NCI-H1105 treated with DMSO at 0.1 percent for 48 hours (cell line): ENCODE measurements at places on chromosomes 13 and 19.
A peak's percentile ranks its signal among the peaks of the same experiment; 100 is the strongest.

- DNase-seq = no peak
These were observed 5.8 kb upstream of the MKNK2 start for GRCh38 chr19:2056837-2057192.

DNA sequence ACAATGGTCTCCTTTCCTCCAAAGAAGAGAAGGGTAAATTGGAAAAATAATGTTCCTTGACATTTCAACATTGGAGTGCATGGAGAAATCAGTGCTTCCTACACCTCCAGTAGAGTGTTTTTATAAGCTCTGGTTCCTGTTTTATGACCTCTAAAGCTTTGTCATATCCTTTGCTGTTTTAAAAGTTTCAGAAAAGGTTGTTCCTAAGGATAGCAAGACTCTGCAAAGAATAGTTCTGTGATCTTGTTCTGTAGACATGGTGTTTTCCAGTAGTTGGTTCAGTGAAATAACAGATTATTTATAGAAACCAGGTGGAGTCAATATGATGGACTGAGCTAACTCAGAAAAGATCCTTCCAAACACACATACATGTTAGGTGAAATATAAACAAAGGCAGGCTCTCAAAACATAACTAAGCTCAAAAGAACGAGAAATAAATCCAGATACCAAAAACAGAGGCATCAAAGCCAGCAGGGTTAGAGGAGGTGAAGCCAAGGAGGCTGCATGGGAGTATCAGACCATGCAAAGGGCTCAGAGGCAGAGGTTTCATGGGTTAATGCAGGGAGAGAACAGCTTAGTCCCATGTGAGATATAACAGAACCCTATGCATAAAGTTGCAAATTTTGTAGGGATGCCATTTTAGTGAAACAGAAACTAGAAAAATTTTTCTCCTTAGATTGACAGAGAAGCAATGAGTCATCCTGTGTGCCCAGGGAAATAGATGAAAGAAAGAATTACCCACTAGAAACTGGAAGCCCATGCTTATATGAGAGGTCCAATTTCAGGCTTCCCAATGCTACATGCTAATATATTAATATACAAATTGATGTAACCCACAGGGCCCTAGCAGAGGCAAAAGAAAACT, 44.3 kb downstream of the SHISA2 start:
- no peak for DNase-seq

GRCh38 chr13:101706651-101707050, 254.2 kb downstream of the ITGBL1 start:
- no peak for DNase-seq

DNA sequence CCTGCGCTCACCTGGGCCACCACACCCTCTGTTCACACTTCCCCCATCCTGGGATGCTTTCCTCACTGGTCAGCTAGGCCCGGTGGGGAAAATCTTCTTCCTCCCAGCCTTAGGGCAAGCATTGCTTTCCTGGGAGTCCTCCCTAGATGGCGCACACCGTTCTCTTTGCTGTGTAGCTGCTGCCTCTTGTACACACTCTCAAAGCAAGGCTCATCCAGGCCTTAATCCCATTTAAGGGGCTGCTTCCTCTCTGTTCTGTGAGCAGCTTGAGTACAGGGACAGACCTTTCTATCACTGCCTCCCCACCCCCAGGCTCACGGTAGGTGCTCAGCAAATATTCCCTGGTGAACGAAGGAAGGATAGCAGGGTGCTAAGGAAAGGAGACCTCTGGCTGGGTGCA, 11.1 kb downstream of the SLC7A10 start:
- DNase-seq = no peak

DNA sequence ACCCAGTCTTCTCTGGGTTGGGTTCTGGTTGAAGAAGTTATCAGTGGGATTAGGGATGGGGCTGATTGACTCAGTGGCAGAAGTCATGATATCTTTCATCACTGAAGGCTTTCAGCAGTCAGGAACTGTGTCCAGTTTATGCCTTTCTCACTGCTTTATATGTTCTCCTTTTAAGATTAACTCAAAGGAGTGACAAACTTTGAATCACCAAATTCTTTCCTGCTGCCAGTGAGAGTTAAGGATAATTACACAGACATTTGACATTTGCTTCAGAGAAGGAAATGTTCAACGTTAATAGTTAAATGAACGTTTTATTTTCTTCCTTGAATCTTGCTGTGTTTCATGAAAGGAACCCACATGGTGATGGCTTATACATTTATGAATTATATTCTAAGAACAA, 41.0 kb upstream of the CNMD start:
- no peak for DNase-seq

GRCh38 chr13:73981595-73981994, 152.6 kb downstream of the KLF12 start:
- DNase-seq = no peak

DNA sequence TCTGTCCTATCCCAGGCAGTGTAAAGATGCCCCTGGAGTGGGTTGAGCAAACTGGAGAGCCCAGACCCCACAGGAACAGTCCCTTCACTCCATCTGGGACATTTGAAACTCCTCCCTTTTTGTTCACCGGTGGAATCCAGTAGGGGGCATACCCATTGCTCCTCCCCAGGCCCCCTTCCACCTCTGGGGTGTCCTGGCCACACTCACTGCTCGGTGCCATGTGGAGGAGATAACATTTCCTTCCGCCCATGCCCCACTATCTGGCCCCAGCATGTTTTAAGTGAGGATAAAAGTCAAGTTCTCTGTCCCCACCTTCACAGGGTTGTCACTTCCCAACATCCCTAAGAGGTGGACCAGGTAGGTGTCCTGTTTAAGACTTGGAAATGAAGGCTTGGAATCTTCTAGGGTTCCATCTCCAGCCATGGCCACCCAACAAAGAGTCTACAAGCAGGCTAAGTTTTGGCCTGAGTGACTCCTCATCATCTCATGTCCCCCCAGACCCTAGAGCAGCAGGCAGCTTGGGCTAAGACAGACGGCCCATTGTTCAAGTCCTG, 9.3 kb downstream of the ZNF526 start:
- no peak for DNase-seq

- peak; percentile 14 for DNase-seq
These were observed 69.6 kb downstream of the ARHGEF7 start for GRCh38 chr13:111184458-111185401.

GRCh38 chr13:84417416-84417815, 535.1 kb upstream of the SLITRK1 start:
- no peak for DNase-seq

- DNase-seq = no peak
These were observed 776 bp downstream of the DNAJC3 start for GRCh38 chr13:95677564-95678266.

GRCh38 chr19:12867120-12868099, 13.8 kb downstream of the DNASE2 start:
- DNase-seq = peak; percentile 86

GRCh38 chr13:57123681-57124080, 17.0 kb upstream of the PRR20A start:
- DNase-seq = peak; percentile 92

GRCh38 chr13:51244637-51245405, 22.6 kb downstream of the FAM124A start:
- DNase-seq = no peak

GRCh38 chr13:110471833-110472162, 89.7 kb downstream of the RAB20 start:
- DNase-seq = no peak

- no peak for DNase-seq
These were observed 63.4 kb upstream of the LRCH1 start for GRCh38 chr13:46489586-46490023.

GRCh38 chr13:25625414-25625813, 253.6 kb downstream of the ATP8A2 start:
- no peak for DNase-seq

- DNase-seq = no peak
These were observed 116.9 kb downstream of the ABCC4 start for GRCh38 chr13:95184317-95184716.

DNA sequence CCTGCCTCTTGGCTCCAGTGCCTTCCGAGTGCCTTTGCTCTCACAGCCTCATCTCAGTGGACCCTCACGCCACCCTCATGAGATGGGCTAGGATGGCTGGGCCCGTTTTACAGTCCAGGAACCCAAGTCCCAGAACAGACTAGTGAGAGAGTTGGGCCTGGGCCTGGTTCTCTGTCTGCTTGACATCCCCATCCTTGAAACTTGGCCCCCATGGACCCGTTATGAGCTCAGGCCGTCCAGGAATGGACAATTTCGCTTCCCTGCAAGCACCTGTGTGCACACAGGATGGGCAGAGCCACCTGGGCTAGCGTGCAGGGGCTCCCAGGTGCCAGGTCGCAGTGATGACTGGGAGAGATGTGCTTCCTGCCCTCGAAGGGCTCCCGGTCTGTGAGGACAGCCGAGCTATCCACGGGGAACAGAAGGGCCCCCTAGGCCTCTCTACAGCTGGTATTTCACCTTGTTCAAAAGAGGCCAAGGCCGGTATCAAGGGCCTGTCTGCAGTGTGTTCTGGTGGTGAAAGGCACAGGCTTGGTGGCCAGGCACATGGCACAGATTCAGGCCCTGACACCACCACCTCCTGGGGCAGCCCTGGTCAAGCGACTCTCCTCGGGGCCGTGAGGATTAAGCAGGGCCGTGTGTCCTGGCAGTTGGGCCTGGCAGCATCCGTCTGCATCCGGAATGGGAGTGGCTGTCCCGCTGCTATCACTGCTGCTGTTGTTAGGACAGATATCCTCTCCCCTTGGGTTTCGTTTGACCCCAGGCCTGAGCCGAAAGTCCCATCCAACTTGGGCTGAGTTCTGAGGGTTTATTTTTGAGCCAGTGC, 38.9 kb downstream of the CAPN12 start:
- no peak for DNase-seq

DNA sequence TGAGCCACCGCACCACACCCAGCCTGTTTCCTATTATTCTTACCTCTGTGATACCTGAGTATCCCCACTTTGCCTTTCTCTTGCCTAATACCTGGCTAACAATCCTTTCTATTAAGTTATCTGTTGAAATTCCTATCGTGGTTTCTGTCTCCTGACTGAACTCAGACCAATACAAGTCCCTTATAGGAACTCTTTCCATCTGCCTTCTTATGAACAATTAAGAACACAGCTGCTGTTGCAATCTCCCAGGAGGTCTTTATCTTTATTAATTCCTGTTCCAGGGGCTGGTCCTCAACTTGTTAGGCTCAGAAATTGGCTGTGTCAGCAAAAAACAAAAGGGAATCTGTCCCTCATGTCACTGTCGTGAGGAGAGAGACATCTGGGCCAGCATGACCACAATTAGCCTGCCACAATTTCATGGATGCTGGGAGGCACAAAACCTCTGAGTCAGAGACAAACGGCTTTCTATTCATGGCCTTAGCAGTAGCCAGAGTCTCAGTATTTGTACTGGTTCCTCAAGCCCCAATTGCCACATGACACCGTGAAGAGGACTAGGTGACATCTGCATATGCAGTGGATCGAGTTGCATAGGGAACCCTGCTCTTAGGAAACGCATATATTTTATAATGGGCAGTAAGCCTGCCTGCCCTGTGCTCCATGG, 58.2 kb downstream of the NUFIP1 start:
- DNase-seq = no peak

- DNase-seq = no peak
These were observed 12.9 kb downstream of the TUBGCP3 start for GRCh38 chr13:112574834-112575613.

GRCh38 chr19:2487842-2488241, 11.9 kb downstream of the GADD45B start:
- DNase-seq = no peak

DNA sequence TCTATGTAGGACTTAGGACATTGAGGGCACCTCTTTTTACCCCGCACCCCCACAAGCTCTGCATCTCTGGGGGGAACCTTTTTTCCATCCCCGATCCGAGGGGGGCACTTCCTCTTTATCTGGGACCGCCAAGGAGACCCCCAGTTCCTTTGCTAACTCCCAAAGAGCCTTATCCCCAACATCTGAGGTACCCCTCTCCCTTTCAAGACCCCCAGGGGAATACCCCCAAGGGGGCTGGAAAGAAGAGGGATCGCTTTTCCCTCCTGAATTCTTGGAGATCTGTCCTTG, 1.1 kb downstream of the TNFSF9 start:
- no peak for DNase-seq

GRCh38 chr13:22091971-22092300, 421.1 kb downstream of the FGF9 start:
- no peak for DNase-seq

- DNase-seq = no peak
These were observed 161.4 kb downstream of the MTUS2 start for GRCh38 chr13:28981530-28981929.

DNA sequence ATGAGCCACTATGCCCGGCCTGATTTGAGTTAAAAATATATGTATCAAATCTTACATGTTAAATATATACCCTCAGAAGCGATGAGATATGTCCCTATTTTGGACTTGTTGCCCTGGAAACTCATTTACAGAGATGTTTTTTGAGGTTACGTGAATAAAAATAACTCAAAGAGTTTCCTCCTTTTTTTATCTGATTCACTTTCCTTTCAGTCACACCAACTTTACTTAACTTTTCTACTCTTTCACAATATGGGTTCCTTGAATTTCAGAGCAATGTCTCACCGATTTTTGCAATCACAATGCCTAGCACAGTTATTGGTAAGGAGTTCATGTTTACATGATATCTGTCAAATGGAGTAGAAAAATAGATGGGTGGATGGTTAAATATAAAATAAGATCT, 2.3 kb downstream of the OR7C2 start:
- no peak for DNase-seq

GRCh38 chr13:46663206-46664037, 110.5 kb downstream of the LRCH1 start:
- no peak for DNase-seq

DNA sequence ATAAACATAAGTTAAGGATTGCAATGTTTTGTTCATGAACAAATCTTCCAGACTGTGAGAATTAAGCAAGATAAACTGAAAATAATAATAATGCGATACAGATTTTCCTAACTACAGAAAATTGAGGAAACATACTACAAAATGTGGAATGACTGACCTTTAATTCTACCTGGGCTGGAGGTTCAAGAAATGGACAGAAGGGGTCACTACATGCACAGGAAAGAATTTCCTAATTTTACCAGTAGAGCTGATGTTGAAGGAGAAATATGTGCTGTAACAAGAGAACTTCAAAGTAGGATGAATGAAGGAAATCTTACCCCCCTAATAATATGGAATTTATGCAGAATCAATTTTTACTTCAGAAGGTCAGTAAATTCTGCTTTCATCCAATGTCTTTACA, 62.3 kb downstream of the ZNF627 start:
- peak; percentile 2 for DNase-seq

DNA sequence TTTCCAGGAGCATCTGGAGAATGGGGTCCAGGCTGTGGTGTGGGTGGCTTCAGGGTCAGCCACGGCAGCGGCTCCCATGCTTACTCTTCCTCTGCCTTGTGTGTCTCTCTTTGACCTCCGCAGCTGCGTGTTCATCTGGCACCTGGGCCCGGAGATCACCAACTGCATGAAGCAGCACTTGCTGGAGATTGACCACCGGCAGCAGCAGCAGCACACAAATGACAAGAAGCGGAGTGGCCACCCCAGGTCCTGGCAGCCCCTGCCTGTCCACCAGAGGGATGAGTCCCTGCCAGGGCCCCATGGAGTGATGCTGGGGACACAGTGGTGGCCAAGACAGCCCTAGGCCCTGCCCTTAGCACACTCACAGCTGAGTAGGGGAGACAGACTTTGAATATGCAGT, 18.4 kb upstream of the OVOL3 start:
- DNase-seq = no peak

GRCh38 chr19:47464675-47465419, 6.8 kb downstream of the SLC8A2 start:
- no peak for DNase-seq

GRCh38 chr13:75369981-75370380, 112.0 kb downstream of the TBC1D4 start:
- no peak for DNase-seq
